ENCODE measurements at places on chromosomes 3 and 15.

DNA sequence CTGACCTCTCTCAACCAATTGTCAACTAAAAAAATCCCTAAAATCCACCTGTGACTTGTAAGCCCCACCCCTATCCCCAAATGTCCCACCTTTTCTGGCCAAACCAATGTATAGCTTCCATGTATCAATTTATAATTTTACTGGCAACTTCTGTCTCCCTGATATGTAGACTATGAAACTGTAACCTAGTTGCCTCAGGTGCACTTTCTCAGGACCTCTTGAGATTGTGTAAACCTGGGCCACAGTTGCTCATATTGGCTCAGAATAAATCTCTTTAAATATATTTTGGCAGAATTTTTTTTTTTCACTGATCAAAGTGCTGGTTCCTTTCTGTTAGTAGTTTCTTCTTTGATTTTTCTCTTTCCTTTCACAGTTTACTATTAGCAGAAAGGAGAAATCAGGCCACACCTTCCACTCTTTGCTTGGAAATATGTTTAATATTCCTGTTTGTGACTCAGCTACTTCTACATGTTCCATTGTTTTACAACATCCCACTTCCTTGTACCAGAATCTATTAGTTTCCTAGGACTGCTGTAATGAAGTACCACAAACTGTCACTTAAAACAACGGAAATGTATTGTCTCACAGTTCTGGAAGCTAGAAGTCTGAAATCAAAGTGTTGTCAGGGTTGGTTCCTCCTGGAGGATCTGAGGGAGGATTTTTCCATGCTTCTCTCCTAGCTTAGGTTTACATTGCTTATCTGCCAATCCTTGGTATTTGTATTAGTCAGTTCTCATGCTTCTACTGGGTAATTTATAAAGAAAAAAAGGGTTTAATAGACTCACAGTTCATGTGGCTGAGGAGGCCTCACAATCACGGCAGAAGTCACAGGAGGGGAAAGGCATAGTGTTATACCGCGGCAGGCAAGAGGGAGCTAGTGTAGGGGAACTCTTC, 801.2 kb upstream of the ARPP21 start:
- DNase-seq = no peak

DNA sequence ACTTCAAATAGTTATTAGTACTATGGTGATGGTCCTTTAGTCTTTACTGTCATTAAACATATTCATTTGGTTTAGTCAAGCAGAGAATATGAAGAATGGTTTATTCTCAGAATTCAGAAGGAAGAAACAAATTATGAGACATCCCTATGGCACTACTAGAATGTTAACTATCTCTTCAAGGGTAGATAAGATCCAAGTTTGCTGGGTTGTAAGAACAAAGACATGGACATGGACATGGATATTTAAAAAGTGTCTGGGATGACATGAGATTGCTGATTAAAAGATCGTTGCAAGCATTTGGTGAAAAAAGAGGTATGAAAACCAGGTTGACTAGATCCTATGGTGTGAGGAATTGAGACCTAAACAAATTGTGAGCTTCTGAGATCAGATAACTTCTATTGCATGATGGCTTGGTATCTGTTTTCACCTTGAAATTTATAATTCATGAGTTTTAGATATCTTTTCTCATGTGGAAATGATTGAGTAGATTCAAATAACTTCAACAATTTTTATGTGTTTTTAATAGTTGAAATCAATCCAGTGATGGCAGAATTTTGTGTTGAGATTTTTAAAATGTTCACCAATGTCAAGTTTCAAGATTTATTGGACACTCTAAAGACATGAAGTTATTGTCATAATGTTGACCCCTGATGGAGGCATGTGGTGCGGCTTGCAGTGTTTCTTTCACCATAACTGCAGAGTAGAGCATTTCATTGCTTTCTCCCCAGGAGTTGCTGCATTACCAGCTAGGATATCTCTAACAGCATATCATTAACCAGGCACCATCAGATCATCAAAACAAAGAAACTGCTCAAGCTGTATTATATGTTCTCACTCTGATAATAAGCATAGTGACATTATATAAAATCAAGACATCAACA, 72.6 kb downstream of the NAALADL2 start:
- DNase-seq = no peak

DNA sequence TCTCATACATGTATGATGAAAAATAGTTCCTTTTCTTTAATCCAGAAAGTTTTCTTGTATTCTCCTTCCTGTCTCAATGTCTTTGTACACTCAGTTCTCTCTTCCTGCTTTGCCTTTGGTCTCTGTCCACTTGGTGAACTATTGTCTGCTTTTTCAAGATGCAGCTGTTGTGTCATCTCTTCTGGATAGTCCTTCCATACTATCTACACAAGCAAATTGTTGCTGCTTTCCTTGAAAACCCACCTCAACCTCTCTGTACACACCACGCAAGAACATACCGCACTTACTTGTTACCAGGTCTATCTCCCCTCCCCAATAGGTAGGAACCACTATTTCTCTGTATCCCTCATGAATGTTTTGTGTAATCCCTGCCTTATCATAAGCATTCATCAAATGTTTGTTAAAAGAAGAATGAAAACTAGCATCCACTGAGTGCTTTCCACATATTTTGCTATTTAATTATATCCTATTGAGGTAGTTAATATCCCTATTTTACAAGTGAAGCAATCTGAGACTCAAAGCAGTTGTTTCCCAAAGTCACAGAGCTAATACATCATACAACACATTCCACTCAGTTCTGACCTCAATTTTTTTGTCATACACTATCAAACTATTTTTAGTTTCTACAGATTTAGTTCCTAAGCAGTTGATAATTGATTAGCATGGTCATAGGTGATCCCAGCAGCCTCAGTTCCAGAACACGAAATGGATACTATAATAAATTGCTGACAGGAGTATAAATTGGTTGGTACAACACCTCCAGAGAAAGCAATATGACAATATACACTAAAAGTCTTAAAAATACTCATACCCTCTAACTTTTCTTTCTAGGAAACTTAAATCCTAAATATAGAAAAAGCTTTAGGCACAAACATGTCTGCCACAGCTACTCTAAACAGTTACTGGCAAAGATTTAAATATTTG, 19.6 kb downstream of the HACL1 start:
- no peak for DNase-seq

GRCh38 chr3:119376758-119377157, 82.6 kb downstream of the ARHGAP31 start:
- no peak for DNase-seq

DNA sequence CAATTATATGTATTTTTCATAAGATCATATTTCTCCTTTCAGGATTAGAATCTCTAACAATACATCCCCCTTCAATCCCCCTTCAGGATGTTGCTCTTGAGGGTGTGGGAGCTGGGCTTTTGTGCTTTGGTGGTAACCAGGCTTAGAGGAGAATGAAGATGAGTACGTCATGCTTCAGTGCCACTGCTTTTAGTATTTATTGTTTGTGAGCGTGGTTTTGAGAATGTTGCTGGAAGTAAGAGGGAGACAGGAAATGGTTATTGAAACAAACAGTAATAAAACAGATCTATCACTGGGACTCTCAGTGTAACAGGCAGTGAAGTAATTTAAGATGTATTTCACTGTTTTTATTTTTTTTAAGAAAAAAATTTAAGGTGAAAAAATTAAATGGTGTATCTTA, 35.3 kb downstream of the GBE1 start:
- peak; percentile 34 for DNase-seq

DNA sequence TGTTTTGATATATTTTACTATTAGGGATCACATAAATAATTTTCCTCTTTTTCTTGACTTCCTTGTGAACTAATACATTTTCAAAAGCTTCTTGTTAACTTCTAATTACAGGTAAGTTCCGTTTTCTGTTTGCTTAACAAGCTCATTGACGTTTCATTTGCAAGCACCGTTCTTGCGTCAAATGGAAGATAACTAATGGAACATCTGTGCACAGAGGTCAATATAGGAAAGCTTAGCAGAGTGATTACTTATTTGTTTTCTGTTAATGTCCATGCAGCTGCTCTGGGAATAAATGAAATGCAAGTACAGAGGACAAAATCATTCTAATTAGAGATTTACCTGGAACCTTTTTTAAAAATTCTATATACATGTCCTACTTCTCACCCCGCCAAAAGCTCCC, 115.5 kb upstream of the C2CD4B start:
- no peak for DNase-seq

DNA sequence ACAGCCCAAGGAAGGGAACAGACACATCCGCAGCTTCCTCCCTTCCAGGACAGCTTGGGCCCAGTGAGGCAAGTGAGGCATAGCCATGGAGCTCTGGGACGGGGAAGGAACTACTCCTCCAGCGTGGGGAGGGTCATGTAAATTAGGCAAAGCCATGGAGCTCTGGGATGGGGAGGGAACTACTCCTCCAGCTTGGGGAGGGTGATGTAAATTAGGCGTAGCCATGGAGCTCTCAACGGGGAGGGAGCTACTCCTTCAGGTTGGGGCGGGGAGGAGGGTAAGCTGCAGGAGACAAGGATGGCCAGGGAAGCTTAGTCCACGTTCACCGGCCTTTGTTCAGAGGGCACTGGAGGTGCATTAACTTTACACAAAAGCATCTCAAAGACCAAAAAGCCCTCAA, 21.1 kb upstream of the BDH1 start:
- no peak for DNase-seq

GRCh38 chr3:169618894-169619792, 44.4 kb downstream of the MECOM start:
- no peak for DNase-seq

DNA sequence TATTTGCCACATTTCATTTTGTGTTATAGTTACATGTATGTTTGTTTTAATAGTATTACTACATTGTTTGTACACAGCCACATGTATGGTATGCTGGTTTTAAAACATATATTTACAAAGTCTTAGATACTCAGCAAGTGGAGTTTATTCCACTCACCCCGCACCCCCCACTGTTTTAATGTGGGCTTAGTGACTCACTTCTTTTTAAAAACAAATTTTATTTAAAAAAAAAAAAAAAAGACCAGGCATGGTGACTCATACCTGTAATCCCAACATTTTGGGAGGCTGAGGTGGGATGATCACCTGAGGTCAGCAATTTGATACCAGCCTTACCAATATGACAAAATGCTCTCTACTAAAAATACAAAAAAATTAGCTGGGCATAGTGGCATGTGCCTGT, 26.9 kb upstream of the TJP1 start:
- no peak for DNase-seq

DNA sequence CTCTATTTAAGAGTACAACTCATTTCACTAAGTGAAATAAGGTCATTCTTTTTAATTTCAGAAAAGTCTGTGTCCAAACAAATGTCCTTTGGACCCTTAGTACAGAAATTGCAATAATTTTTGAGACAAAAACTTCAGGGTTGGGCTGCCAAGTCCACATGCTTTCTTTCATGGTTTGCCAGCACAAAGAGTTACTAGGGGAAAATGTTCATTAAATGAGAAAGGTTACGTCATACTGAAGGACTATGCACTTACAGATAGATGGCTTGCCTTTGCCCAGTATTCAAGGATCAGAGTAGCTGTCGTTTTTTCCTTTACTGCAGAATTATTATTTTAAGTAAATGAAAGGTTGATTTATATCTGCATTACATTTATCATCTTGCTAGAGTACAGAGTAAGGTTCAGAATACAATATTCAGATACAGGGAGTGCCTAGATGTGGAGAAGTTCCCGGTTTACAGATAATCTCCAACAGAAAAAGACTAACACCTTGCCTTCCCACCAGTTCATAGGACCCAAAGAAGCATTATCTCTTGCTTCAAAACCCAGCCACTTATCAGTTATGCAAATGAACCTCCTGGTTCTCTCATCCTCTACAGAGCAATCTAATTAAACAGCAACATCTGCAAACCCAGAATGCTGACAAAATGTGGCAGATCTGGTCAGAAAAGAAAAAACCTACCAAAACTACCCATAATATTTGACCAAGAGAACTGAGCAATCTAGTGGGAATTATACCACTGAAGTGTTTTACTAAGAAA, 179.3 kb downstream of the FRMD5 start:
- no peak for DNase-seq
